ENCODE measurements at places on chromosomes 6 and 20.

GRCh38 chr6:126716826-126717509 is 377.1 kb downstream of the CENPW start:
- DNase-seq: no peak

DNA sequence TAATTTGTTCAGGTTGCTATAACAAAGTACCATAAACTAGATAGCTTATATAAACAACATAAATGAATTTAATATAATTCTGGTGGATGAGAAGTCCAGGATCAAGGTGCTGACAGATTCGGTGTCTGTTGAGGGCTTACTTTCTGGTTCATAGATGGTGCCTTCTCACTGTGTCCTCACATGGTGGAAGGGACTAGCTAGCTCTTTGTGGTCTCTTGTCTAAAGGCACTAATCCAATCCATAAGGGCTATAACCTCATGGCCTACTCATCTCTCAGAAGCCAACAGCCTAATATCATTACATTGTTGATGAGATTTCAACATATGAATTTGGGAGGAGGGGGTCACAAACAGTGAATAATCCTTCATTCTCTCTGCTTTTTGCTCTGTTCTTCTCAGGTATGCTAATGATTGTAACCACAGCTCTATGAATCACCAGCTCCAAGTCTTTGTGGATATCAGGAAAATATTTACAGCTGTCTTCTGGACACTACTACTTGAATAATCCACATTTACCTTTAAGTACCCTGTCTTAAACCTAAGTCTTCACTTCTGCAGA is 122.3 kb downstream of the NKAIN2 start:
- DNase-seq: no peak

- peak; percentile 47 for DNase-seq
These were observed 45.9 kb upstream of the ZNFX1 start for GRCh38 chr20:49323622-49324238.

DNA sequence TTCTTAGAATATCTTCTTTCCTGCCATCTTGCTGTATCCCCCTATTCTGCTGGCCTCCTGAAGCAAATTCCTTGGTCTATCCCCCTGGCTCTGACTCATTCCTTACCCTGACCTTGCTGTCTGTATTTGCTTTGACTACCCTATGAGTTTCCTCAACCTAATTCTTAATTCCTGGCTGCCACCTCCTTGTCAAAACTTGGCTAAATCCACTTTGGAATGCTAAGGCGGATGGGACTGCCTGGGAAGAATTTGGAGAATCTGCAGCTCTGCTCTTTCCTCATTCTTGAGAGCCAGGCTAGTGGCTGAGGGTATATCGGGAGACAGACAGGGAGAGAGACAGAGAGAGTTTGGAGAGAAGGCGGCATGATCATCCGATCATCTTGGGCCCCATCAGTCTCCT is 24.4 kb downstream of the CAP2 start:
- DNase-seq: no peak

- DNase-seq: no peak
These were observed 122.7 kb downstream of the LY86 start for GRCh38 chr6:6711031-6711785.

DNA sequence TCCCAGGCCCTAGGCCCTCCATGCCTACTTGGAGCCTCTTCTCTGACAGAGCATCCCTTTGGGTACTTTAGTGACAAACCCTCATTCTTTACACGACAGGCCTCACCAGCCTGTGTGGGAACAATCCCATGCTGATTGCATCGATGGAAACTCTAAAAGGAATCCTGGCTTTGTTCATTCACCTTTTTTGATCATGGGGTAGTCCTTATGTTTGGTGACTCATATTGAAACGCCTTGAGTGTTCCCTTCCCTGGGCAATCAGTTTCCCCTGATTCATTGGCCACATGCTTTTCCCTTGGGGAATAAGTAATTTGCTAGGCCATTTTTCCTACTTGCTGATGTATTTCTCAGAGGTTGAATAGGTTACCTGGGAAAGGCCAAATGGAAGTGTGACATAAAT is 14.7 kb upstream of the TNFAIP3 start:
- no peak for DNase-seq

- DNase-seq: no peak
These were observed 70.9 kb downstream of the HFE start for GRCh38 chr6:26158076-26158580.

GRCh38 chr6:157436219-157436943 is 55.4 kb downstream of the ZDHHC14 start:
- DNase-seq: no peak

GRCh38 chr20:39452583-39453340 is 490.6 kb downstream of the DHX35 start:
- DNase-seq: no peak

GRCh38 chr20:53586640-53587039 is 7.0 kb downstream of the ZNF217 start:
- DNase-seq: no peak

DNA sequence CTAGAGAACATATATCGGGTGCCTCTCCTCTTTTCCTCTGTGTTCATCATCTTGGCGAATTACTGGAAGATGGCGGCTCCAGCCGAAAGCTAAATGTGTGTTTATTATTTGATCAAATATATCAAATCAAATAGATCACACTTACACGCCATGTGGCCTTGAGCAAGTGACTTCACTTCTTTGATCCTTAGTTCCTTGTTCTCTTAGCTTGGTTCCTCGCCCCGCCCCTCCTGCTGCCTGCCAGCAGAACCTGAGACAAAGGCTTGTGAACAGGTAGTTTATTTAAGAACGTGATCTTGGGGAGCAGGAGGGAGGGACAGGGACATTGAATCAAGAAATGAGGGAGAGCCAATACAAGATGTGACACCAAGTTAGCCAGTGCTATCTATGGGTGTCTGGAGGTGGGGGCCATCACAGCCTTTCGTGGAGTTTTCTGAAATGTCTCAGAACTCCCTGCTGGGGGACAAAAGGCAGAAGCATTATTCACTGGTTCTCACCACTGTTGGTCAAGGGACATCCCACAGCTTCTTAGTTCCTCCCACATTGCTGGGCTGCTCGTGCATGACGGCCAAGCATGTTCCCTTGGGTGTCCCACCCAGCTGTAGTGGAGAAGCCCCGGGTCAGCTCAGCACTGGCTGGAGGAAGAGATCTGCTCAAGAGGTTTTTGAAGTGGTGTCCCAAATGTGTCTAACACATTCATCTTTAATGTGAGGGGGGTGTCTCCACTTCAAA is 44.9 kb upstream of the RNF24 start:
- no peak for DNase-seq

DNA sequence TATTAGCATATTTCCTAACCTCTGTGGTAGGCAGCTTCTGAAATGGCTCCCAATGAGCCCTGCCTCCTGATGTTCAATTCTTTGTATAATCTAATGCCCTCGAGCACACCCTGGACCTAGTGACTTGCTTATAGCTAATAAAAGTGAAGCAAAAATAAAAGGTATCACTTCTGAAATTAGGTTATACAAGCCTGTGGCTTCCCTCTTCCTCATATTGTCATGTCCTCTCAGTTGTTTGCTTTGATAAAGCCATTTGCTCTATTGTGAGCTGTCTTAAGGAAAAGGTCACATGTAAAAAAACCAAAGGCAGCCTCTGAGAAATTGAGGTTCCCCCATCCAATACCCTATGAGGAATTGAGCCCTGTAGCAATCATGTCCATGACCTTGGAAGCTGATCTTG is 442.1 kb upstream of the ADGRB3 start:
- DNase-seq: no peak

DNA sequence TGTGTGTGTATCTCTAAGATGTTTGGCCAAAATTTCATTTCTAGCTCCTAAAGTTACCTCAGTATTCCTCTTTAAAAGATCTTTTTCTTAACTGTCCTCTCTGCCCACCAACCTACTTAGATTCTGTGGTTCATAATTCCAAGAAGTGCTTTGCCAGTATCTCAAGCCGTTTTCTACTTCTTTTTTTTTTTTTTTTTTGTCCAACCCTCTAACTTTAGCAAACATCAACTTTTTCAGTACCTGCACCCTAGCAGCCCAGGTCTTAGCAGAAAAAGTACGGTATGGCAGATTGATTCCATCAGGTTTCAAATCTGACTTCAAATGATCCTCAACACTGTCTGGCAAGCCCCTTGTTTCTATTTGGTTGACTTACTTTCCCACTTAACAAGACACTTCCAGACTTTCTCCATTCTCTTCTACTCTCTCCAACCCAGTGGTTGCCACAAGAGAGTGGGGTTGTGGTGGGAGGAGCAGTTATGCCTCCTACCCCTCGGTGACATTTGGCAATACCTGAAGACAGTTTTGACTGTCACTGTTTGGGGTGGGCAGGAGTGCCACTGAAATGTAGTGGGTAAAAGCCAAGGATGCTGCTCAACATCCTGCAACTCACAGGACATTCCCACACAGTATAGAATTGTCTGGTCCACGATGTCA is 10.8 kb upstream of the MAN1A1 start:
- no peak for DNase-seq

- no peak for DNase-seq
These were observed 35.0 kb upstream of the ZBP1 start for GRCh38 chr20:57654998-57655808.

GRCh38 chr6:105220186-105220585 is 40.4 kb upstream of the POPDC3 start:
- no peak for DNase-seq

DNA sequence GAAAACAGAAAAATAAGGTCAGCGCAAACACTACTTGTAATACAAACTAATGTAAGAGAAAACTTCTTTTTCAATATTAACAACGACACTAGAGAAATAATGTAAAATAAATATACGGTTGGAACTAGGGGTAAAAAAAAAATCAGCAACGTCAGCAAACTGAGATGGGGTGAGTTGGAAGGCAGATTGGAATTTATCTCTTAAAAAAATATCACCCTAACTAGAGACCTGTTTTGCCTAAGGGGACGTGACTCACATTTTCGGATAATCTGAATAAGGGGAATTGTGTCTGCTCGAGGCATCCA is 705 bp upstream of the UTRN start:
- no peak for DNase-seq

GRCh38 chr6:5657684-5658430 is 348.9 kb downstream of the NRN1 start:
- no peak for DNase-seq

- DNase-seq: no peak
These were observed 36.3 kb downstream of the TNFAIP3 start for GRCh38 chr6:137903274-137903932.

GRCh38 chr6:13480631-13481501 is 6.5 kb downstream of the GFOD1 start:
- DNase-seq: no peak

DNA sequence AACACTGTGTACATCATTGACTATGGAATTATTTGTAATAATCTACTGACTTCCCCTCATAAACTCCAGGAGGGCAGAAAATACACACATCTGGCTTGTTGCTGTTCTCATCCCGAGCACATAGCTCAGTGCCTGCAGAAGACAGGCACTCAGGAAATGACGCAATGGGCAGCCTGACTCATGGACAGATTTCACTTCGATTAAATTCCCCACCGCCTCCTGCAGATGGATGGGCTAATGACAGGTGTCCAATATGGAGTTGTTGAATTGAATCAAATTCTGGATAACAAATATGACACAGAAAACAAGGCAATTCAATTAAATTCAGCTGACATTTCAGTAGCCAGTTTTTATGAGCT is 9.1 kb downstream of the ANKRD60 start:
- no peak for DNase-seq

- DNase-seq: no peak
These were observed 322.4 kb downstream of the TFAP2B start for GRCh38 chr6:51141080-51141479.

- no peak for DNase-seq
These were observed 62.5 kb downstream of the RAMACL start for GRCh38 chr6:166523782-166524559.

DNA sequence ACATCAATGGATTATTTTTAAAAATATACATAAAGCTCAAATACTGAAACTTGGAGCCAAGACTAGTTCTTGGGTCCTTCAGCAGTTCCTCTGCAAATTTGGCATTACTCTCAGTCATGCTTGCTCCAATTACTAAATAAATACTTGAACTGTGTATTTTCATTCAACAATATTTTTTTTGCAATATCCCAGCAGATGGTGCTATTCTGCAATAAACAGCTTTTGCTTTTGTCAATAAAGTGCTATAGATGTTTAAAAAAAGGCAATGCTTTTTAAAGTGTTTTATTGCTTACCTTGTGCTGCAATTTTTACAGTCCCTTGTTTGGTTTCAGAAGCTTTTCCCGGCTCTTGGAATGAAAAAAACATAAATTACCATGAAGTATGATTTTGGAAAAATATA is 243.4 kb downstream of the TRDN start:
- DNase-seq: peak; percentile 77

DNA sequence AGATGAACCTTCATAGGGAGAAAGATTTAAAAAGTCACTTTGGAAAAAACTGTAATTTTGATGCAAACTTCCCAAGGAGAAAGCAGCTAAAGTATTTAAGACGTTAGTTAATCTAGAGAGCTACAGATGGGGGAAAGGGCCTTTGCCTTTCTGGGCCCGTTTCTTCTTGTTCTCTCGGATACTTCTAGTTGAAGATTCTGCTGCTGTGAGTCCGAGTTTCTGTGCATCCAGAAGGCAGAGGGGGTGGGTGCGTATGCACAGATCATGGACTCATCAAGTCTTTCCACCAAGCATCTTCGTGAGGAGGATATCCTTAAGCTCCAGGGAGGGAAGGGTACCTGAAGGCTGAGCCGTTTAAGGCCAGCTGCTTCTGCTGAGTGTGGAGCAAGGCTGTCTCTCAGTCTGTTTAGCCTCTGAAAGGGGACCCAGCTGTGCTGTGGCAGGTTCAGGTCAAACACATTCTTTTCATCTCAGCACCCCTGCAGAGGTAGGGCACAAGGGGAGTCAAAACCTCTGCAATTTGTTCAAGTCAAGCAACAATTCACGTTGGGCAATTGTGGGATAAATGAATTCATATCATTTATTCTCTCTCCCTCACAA is 4.3 kb downstream of the LAMP5 start:
- no peak for DNase-seq

DNA sequence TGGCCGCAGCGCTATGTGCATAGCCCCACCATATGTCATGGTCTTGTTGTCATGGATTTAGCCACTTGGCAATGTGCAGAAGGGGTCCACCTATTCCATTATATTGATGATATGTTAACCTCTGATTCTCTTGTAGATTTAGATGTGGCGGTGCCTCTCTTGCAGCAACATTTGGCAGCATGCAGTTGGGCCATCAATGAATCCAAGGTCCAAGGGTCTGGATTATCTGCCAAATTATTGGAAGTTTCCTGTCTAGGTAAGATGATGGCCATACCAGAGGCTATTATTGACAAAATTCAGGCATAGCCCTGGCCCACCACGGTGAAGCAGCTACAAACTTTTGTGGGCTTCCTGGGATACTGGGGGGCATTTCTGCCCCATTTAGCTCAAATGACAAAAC is 31.4 kb downstream of the HDDC2 start:
- no peak for DNase-seq

DNA sequence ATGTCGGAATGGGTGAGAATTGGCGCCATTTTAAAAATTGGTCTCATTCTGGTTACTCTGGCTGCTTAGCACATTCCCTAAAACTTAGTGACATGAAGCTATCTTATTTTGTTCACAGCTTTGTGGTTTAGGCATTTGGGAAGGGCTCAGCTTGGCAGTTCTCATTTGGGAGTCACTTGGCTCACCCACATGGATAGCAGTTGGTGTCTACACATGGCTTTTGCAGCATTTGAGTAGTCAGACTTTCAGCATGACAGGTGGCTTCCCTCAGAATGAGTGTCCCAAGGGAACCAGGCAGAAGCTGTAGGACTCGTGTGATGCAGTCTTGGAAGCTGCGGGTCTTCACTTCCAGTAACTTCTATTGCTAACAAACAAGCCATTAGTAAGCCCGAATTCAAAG is 64.6 kb downstream of the UST start:
- no peak for DNase-seq

GRCh38 chr20:10666221-10667076 is 7.3 kb downstream of the JAG1 start:
- no peak for DNase-seq
